ENCODE measurements at places on chromosomes 2 and 18. TPM values are rescaled to one million over a fixed set of nuclear protein-coding genes. Genes with fewer than 3 reads are reported as not detected.

DNA sequence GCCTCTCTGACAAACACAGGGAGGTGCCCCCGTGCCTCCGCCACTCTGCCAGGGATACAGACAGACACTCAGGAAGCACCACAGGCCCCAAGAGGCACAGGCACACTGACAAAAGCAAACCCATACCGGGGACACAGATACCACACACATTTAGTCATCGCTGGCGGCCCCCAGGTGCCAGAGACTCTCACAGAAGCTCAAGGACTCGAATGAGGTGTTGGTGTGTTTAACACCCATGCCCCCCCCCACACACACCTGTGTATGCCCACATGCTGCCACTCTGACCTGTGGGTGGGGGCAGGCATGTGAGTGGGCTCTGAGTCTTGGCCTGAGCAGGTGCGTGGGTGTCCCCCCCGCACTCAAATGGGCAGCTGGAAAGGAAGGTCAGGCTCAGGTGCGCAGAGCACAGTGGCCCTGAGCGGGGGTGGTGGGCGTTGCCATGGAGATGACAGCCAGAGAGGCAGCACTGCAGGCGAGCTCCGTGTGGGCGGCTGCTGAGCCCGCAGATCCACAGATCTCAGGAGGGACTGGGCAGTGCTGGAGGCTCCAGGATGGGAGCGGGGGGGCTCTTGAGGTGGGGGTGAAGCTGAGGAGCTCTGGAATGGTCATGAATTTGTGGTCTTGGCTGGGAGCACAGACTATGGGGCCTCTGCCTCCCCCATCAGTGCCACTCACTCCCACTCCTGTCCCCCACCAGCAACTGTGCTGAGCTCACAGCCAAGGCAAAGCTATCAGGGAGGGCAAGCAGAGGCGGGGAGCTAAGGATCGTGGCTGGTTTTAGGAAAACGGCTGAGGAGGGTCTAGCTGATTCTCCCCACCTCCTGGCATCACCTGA is 73.9 kb upstream of the TAF1B start:
- peak overlapping the region; percentile 62 for H3K4me3 ChIP-seq
- H3K4me1 ChIP-seq, result peaks cover 24% of the 10 kb centered on the region
- ATAC-seq, result peak; percentile 76
- peak overlapping the region; percentile 86 for H3K27ac ChIP-seq

- no peaks in the 10 kb centered on the region for H3K27me3 ChIP-seq
- H3K27ac ChIP-seq, result no peak overlapping the region
- no peak for ATAC-seq
- no peaks in the 10 kb centered on the region for H3K36me3 ChIP-seq
- H3K4me1 ChIP-seq, result no peaks in the 10 kb centered on the region
These were observed 31.4 kb downstream of the SEMA4F start for GRCh38 chr2:74685408-74685807.

ITPRID2 gene
- total RNA-seq, result 36.4 TPM

CYTIP gene
- total RNA-seq, result 591 TPM

- H3K27ac ChIP-seq, result peak overlapping the region; percentile 53
- no peak for ATAC-seq
These were observed 4.6 kb downstream of the SP140 start for GRCh38 chr2:230230087-230230486.

- peaks cover 4% of the 10 kb centered on the region for H3K27me3 ChIP-seq
- ATAC-seq, result no peak
- no peak overlapping the region for H3K27ac ChIP-seq
These were observed 133.1 kb downstream of the SEPTIN10 start for GRCh38 chr2:109480486-109481195.

ABCB11 gene
- not detected for total RNA-seq

GRCh38 chr2:8230466-8230865 is 451.4 kb upstream of the ID2 start:
- peaks cover 6% of the 10 kb centered on the region for H3K36me3 ChIP-seq
- peaks cover 7% of the 10 kb centered on the region for H3K4me1 ChIP-seq
- H3K27ac ChIP-seq, result peak overlapping the region; percentile 72
- ATAC-seq, result no peak
- no peaks in the 10 kb centered on the region for H3K27me3 ChIP-seq

DNA sequence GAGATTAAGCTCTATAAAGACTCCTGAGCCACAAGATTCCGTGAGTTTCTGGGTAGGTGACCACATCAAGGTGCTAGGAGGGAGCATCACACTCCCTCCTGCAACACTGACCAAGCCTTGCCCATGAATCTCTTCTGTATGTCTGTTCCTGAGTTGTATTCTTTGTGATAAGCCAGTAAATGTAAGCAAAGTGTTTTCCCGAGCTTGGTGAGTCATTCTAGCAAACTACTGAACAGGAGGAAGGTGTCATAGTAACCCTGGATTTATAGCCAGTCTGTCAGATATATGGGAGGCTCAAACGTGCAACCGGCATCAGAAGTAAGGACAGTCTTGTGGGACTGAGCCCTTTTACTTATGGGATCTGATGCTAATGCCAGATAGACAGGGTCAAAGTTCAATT is 346.1 kb upstream of the KYNU start:
- no peak overlapping the region for H3K4me3 ChIP-seq
- no peak overlapping the region for H3K27ac ChIP-seq
- H3K36me3 ChIP-seq, result no peaks in the 10 kb centered on the region
- no peaks in the 10 kb centered on the region for H3K4me1 ChIP-seq

DNA sequence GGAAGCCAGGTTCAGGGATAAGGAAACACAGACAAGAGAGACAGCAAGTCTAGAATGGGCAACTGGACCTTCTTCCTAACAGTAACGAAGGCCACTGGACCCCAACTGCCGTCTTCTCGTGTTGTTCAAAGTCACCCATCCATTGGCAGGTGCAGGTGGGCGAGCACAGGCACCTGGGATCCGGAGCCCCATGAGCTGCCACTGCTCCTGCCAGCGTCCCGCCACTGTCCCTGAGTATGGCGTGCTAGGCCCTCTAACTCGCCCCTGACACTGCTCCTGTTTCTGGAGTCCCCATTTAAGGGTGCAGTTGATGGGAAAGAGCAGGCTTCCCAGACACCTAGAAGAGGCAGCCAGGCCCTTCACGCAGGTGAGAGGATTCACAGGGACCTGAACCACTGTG is 48.0 kb downstream of the NDUFA10 start:
- H3K4me1 ChIP-seq, result no peaks in the 10 kb centered on the region
- no peaks in the 10 kb centered on the region for H3K27me3 ChIP-seq
- peaks cover 90% of the 10 kb centered on the region for H3K36me3 ChIP-seq
- no peak overlapping the region for H3K27ac ChIP-seq
- ATAC-seq, result no peak

POTEC gene
- total RNA-seq, result 0.04 TPM

CTNNA2 gene
- total RNA-seq, result not detected

GRCh38 chr2:147845411-147845971 is 662 bp downstream of the ACVR2A start:
- H3K36me3 ChIP-seq, result peaks cover 12% of the 10 kb centered on the region
- peaks cover 4% of the 10 kb centered on the region for H3K27me3 ChIP-seq
- H3K4me3 ChIP-seq, result peak overlapping the region; percentile 88
- peak; percentile 68 for ATAC-seq
- H3K27ac ChIP-seq, result peak overlapping the region; percentile 95

- H3K4me3 ChIP-seq, result no peak overlapping the region
- H3K36me3 ChIP-seq, result no peaks in the 10 kb centered on the region
- H3K27ac ChIP-seq, result no peak overlapping the region
- H3K27me3 ChIP-seq, result peaks cover 6% of the 10 kb centered on the region
- H3K4me1 ChIP-seq, result no peaks in the 10 kb centered on the region
These were observed 15.4 kb downstream of the GREB1L start for GRCh38 chr18:21257386-21257785.

GRCh38 chr2:28828382-28828781 is 17.7 kb downstream of the SPDYA start:
- no peaks in the 10 kb centered on the region for H3K4me1 ChIP-seq
- ATAC-seq, result no peak
- no peak overlapping the region for H3K27ac ChIP-seq
- no peak overlapping the region for H3K4me3 ChIP-seq
- no peaks in the 10 kb centered on the region for H3K36me3 ChIP-seq
- H3K27me3 ChIP-seq, result no peaks in the 10 kb centered on the region

DNA sequence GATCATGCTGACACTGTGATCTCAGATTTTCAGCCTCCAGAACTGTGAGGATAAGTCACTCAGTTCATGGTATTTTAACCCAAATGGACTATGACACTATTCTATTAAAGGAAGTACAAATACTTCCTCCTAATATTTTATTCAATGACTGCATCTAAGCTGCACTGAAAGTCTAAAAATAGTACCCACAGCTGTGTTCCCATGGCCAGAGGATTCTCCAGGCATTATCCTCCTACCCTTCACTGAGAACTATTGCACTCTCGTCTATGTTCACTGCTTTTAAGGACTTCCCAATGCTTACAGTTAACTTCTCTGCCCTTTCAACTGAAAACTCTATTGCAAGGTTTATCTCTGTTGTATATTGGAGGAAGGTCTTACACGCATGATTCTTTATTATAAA is 15.2 kb downstream of the LRATD1 start:
- no peak overlapping the region for H3K27ac ChIP-seq
- H3K27me3 ChIP-seq, result peaks cover 3% of the 10 kb centered on the region
- no peaks in the 10 kb centered on the region for H3K4me1 ChIP-seq
- ATAC-seq, result no peak
